T-helper 2 cell (primary cell): ENCODE measurements at places on chromosomes 2 and 18.

DNA sequence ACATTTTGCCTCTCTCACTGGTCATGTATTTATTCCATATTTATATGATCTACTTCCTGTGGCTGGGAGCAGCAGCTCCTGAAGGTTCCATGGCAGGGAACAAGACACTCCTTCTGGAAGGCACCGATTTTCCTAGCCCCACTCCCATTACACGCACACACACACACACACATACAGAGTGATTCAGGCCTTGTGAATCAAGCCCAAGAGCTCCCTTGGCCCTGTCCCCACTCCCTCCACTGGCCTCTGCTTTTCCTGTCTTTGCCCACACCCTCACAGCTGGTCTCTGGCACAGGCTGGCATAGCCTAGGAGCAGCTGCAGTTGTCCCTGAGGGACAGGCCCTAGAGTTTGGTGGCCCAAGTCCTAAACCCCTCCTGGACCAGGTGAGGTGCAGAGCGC lies 201.7 kb downstream of the NAPG start:
- no peak for DNase-seq

GRCh38 chr18:11489266-11489899 lies 120.0 kb upstream of the SLC35G4 start:
- DNase-seq: no peak

- DNase-seq: no peak
Observed at GRCh38 chr2:73290049-73290839, 3.1 kb downstream of the EGR4 start.

DNA sequence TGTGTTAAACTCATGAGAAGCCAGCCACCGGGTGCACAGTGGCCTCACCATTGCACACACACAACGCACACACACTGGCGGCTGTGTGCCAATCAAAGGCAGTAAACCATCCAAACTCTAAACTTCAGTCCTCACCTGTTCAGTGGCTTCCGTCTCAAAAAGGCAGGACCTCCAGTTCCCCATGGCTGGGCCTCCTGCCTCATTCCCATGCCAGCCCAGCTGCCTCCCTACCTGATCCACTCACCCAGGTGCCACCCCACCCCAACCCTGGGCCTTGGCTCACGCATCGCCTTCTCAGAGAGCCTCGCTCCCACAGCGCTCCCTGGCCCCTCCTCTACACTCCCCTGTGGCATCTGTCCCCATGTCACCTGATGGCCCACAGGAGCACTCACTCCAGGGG lies 190.9 kb downstream of the EIPR1 start:
- no peak for DNase-seq

- DNase-seq: no peak
Observed at GRCh38 chr2:212505586-212505985, 33.0 kb downstream of the ERBB4 start.

DNA sequence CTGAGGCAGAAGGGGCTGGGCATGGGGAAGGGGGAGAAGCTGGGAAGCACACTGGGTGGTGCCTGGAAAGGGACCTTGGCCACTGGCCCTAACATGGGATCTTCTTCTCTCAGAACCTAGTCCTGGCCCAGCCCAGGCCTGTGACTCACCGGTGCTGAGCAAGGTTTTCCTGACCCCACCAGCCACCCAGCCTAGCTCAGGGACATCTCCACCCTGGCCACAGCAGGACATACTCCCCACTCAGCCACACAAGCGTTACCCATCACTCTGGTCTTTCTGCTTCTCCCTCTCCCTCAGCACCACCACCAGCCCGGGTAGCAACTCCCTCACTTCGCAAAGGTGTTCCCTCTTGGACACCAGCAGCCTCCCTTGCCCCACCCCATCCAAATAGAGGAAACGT lies 22.8 kb downstream of the TNS1 start:
- no peak for DNase-seq

- DNase-seq: no peak
Observed at GRCh38 chr2:19900931-19901441, 797 bp downstream of the TTC32 start.

DNA sequence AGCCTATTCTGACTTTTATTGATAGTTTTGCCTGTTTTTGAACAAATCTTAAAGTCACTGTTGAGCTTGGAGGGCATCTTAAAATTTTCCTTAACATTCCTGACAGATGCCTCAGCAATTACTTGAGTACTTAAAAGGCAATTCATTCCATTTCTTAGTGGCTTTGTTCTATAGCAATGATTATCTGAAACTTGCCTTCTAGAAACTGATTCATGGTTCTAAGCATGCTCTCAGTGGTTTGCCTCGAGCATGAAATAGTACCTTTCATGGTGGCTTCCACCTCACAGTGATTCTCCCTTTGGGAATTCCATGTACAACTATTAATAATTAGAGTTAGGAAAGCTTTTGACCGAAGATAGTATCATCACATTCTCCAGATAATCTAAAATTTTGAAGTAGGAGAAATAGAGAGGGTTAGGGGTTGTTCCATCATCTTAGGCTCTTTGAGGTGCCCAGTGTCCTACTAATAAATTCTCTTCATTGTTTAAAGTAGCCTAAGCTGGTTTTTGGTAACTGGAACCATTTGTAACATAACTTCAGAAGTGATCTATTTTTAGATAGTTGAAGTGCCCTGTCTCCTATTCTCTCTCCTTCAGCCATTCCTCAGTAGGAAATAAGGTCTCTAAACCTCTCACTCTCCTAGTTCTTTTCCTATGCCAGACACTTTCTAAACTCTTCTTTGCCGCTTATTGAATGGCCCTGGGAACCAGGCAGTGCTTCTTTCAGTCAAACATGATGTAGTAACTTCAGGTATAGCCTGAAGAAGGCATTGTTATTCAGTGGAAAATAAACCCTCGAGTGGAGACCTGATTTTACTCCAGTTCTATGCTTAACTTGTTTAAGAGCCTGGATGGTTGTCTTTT lies 156.1 kb downstream of the HAUS1 start:
- DNase-seq: no peak

DNA sequence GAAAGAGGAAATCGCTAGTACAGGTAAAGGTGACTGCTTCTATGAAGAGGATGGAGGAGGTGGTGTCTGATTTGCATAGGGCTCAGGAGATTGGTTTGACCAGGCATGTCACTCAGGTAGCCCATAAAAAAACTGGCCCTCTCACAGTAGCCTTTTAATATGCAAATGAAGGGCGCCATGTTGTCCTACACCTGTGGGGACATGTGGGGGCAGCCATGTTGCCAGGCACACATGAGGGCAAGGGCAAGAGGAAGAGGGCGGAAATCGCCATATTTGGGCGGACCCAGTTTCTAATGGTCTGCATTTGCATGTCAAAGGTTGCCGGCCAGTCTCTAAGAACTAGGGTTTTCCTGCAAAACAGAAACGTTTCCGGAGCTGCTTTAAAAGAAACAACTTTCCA lies 1330.6 kb downstream of the DSC3 start:
- no peak for DNase-seq

DNA sequence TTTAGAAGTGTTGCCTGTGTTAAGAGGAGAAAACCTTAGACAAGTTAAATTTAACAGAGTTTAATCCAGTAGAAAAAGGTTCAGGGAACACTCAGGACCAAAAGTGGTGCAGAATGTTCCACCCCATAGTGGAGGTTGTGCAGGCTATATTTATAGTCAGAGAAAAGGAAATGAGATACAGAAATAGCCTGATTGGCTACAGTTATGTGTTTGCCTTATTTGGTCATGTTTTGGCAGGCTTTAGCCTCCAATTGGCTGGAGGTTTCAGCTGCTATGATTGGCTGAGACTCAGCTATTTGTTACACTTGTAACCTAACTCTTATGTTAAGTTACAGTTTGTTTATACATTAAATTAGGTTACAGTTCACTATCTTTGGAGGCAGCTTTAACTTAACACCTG lies 4.2 kb downstream of the STAMBP start:
- no peak for DNase-seq

DNA sequence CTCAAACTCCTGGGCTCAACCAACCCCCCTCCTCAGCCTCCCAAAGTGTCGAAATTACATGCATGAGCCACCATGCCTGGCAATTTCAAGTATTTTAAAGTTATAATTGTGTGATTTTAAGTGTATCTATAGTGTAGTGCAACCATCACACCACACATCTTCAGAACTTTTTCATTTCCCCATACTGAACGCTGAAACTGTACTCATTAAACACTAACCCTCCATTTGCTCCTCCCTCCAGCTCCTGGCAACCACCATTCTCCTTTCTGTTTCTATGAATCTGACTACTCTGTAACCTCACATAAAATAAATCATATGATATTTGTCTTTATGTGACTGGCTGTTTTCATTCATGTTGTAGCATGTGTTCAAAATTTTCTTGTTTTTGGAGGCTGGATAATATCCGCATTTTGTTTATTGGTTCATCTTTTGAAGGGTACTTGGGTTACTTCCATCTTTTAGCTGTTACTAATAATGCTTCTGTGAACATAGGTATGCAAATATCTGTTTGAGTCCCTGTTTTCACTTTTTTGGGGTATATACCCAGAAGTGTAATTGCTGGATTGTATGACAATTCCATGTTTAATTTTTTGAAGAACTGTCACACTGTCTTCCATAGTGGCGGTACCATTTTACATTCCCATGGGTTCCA lies 188.2 kb downstream of the PLCL1 start:
- no peak for DNase-seq

- no peak for DNase-seq
Observed at GRCh38 chr2:123738643-123739042, 286.4 kb upstream of the CNTNAP5 start.

- DNase-seq: no peak
Observed at GRCh38 chr2:26988058-26988860, 17.8 kb downstream of the MAPRE3 start.

- no peak for DNase-seq
Observed at GRCh38 chr2:190626641-190627210, 22.2 kb upstream of the NAB1 start.

DNA sequence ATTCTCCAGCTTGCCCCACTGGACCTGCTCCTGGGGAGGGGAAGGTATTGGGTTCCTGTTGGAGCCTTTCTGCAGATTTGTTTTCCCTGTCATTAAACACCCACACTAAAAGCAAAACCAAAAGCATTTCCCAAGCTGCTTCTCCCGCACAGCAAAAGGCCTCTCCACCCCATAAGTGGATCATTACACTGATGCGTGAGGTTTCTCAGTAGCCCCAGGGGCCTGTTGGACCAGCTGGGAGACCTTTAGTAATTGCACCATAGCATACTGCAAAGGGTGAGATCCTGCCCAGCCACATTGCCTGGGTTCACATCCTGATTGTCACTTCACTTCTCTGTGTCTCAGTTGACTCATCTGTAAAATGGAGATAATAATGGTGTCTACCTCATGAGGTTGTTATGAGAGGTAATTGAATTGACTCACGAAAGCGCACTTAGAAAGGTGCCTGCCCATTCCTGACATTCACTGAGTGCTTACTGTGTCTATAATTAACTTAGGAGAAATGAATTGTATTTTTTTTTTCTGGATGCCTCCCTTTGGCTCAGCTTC lies 43.9 kb downstream of the TOGARAM2 start:
- DNase-seq: no peak

DNA sequence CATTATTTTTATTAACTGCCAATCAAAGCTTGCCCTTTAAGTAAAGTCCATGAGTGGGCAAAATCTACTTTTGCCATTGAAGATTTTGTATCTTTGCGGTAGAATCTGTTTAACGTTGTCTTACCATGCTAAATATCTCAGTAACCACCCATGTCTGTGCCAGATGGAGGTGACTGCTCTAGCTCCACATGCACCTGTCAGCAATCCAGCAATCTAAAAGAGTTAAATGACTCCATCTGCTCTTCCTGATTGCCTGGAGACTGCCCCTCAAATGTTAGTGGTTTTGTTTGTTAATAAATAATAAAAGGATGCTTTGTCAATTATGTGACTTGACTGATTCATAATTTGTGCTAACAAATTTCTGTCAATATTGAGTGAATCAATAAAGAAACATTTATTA lies 141.7 kb downstream of the RBM43 start:
- DNase-seq: no peak

DNA sequence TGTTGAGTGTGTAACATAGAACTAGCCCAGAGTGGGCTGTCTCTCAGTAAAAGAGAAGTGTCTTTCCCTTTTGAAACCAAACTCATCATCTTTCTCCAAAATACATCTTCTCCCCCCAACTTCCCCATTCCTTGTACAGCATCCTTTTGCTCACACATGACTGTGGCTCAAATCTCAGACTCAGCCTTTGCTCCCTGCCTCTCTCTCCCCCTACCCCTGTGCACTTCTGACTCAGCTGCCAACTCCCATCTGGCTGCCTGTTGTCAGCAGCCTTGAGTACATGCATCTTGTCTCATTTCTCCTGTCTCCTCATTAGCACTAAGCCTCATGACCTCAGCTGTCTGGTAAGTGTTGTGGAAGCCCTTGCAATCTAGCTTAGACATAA lies 18.1 kb upstream of the MGAT4A start:
- no peak for DNase-seq

DNA sequence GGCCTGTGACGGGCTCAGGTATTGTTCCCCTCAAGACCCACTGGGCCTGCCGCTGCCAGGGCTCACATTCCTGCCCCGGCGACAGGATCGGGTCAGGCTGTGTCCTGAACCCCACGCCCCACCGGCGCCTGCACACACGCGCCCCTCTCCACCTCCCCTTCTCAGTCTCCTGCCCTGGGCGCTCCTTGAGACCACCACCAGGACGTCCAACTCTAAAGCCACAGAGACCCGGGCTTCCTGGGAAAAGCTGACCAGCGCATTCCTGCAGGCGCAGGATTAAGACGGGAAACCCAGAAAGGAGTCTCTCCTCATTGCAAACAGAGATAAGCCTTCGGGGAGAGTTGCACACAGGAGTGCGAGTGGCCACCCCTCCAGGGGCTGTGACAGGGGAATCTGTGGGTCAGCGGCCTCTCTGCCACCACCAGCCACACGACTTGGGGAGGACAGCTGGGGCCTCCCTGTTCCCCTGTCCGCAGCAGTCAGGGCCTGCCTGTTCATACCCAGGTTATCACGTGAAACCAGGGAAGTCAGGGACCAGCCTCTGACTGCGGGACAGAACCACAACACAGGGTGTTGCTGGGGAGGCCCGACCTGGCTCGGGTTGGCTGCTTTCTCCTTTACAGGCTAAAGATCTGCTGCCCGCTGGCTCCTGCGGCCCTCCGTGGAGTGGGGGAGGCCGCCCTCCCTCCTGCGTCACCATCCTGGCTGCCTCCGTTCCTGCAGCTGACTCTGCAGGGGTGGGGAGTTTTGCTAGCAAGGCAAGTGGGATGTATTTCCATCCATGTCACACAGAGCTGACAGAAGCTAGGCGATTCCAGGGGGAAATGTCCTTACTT lies 88.8 kb downstream of the ZCCHC2 start:
- no peak for DNase-seq

DNA sequence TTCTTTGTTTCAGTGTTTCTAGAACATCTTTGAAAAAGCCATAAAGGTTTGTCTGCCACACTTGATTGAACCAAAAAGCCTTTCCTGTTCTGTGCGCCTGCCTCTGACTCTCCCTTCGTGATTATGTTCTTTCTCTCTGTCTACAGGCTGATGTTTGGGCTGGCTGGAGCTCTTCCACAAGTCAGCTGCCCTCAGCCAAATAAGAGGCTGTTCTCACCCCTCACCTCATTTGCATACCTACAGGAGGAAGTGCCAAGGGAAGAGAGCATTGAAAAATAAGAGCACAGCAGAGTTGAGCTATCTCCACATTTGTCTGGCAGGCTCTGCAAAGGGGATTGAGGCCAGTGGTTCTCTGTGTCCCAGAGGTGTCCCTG lies 15.8 kb downstream of the INPP5D start:
- no peak for DNase-seq

GRCh38 chr18:12088731-12089375 lies 4.8 kb upstream of the ANKRD62 start:
- DNase-seq: no peak

GRCh38 chr18:11710578-11710977 lies 21.5 kb downstream of the GNAL start:
- no peak for DNase-seq

GRCh38 chr2:142710336-142710735 lies 167.1 kb upstream of the KYNU start:
- DNase-seq: no peak
